ENCODE measurements at places on chromosomes 7 and 10. TPM values are rescaled to one million over a fixed set of nuclear protein-coding genes. Genes with fewer than 3 reads are reported as not detected.
A peak's percentile ranks its signal among the peaks of the same experiment; 100 is the strongest.

GRCh38 chr7:125504848-125505247 is 575.2 kb upstream of the POT1 start:
- H3K27ac ChIP-seq, result no peak overlapping the region
- no peaks in the 10 kb centered on the region for H3K36me3 ChIP-seq
- no peak overlapping the region for H3K4me3 ChIP-seq
- H3K27me3 ChIP-seq, result no peaks in the 10 kb centered on the region
- DNase-seq, result no peak

Gene ACTA2
- total RNA-seq, result 2.7 TPM

Gene LIPF
- total RNA-seq, result not detected

DNA sequence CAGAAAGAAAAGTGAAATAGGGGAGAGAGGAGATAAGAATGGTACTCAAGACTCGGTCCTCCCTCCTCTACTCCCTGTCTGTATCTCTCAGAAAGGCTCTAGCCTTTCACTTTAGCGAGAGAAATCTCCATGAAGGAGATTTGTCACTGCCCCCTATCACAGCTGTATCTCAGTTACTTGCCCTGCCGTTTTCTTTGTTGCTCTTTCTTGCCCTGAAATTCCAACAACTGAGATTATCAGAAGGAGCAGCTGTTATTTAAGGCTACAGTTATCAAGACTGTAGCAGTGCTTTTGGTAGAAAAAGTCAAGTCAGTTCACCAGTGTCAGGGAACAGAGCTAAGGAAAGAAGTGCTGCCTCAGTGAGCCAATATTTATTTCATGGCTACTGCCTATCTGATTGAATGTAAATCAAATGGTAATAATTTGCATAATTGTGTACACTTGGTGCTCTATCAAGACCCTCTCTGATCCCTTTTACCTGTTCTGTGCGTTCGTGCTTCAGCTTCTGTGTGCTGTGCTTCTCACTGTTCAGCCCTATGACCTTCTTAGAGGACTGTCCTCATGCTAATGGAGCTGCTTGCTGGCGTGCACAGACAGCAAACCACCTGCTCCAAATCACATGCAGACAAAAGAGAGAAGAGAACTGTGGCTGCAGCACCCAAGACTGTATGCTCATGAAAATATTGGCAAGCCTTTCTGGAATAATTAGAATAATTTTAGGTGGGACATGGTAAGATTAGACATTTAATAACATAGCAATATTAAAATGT is 180.2 kb upstream of the FAM3C start:
- H3K27ac ChIP-seq, result no peak overlapping the region
- H3K36me3 ChIP-seq, result no peaks in the 10 kb centered on the region
- H3K4me3 ChIP-seq, result no peak overlapping the region
- no peaks in the 10 kb centered on the region for H3K4me1 ChIP-seq

GRCh38 chr7:16874066-16874465 is 7.7 kb downstream of the AGR3 start:
- H3K27ac ChIP-seq, result no peak overlapping the region
- H3K36me3 ChIP-seq, result no peaks in the 10 kb centered on the region
- DNase-seq, result no peak

DNA sequence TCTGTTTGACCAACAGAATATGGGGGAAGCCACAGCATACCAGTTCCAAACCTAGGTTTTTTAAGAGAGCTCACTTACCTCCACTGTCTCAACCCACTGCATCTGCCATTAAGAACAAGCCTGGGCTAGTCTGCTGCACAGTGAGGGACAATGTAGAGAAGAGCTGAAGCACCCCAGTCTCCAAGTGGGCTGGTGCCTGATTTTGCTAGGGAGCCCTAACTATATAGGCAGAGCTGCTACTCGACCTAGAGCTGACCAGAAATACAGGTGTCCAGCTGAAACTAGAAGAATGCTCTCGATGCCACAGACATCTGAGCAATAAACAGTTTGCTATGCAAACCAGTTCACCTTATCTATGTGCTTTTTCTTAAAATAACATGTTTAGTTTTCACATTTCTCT is 106.9 kb upstream of the BET1 start:
- no peaks in the 10 kb centered on the region for H3K27me3 ChIP-seq
- H3K4me1 ChIP-seq, result no peaks in the 10 kb centered on the region
- H3K27ac ChIP-seq, result no peak overlapping the region
- H3K4me3 ChIP-seq, result no peak overlapping the region

DNA sequence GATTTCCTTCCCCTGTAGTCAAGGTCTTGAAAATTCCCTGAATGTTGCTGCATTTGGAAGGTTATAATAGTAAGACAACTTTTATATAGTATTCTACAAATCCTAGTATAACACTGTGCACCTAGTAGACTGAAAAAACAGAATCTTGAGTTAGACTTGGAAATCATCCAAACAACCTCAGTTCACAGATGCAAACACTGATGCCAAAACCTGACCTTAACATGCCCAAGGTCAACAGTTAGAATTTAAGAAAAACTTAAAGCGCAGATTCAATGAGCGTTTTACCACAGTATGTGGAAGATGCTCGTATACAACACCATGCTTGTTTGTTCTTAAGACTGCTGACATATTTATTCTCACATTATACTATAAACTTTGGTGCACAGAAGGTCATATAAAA is 3.0 kb downstream of the PIP4K2A start:
- H3K36me3 ChIP-seq, result no peaks in the 10 kb centered on the region
- DNase-seq, result no peak
- H3K4me1 ChIP-seq, result peaks cover 13% of the 10 kb centered on the region
- no peaks in the 10 kb centered on the region for H3K27me3 ChIP-seq

Gene KLF6
- 94.5 TPM for total RNA-seq

- H3K36me3 ChIP-seq, result no peaks in the 10 kb centered on the region
- peak; percentile 33 for DNase-seq
- no peaks in the 10 kb centered on the region for H3K4me1 ChIP-seq
- no peak overlapping the region for H3K4me3 ChIP-seq
- H3K27ac ChIP-seq, result no peak overlapping the region
- no peaks in the 10 kb centered on the region for H3K27me3 ChIP-seq
Observed at GRCh38 chr10:29377333-29377961, 88.6 kb downstream of the LYZL1 start.

GRCh38 chr7:135197343-135197742 is 14.0 kb downstream of the WDR91 start:
- DNase-seq, result no peak
- no peaks in the 10 kb centered on the region for H3K27me3 ChIP-seq
- no peaks in the 10 kb centered on the region for H3K36me3 ChIP-seq
- no peak overlapping the region for H3K4me3 ChIP-seq

- H3K36me3 ChIP-seq, result no peaks in the 10 kb centered on the region
- H3K4me1 ChIP-seq, result no peaks in the 10 kb centered on the region
- H3K27me3 ChIP-seq, result peaks cover 10% of the 10 kb centered on the region
- no peak for DNase-seq
Observed at GRCh38 chr10:1169981-1170866, 114.0 kb downstream of the WDR37 start.

DNA sequence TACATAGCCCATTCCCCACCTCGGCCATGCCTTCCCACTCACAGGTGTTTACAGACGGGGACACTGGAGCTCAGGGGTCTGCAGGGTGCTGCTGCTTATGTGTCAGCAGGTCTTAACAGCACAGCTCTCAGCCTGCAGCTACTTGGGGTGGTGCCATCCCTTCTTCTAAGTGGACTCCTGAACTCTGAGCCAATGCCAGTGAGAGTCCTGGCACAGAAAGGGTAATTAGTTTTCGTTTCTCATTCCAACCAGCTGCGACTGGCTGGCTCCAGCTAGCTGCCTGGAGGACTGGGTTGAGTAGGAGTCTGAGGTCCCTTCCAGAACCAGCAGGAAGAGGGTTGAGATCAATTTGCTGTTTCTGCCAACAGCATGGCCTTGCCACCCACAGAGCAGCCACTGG is 88.3 kb upstream of the AGK start:
- DNase-seq, result no peak
- H3K36me3 ChIP-seq, result no peaks in the 10 kb centered on the region
- H3K4me1 ChIP-seq, result no peaks in the 10 kb centered on the region
- no peak overlapping the region for H3K27ac ChIP-seq

- no peaks in the 10 kb centered on the region for H3K4me1 ChIP-seq
- no peak overlapping the region for H3K4me3 ChIP-seq
- no peak for DNase-seq
- no peaks in the 10 kb centered on the region for H3K36me3 ChIP-seq
- no peak overlapping the region for H3K27ac ChIP-seq
- no peaks in the 10 kb centered on the region for H3K27me3 ChIP-seq
Observed at GRCh38 chr7:126442908-126443307, 809.8 kb downstream of the GRM8 start.

DNA sequence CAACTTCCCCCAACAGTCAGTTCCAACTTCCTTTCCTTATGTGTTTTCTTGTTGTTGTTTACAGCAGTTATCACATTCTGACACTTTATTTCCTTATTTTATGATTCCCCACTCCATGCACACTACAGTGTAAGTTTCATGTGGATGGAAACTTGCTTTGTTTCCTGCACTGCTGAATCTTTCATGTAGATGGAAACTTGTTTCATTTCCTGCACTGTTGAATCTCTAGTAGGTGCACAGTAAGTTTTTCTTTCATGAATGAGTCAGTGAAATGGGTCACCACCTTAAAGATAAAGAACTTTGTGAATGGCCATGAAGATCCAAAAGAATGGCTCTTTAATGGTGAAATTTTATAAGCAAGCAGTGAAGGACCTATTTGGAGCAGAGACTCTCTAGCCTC is 61.4 kb downstream of the SHOC2 start:
- H3K27ac ChIP-seq, result no peak overlapping the region
- no peaks in the 10 kb centered on the region for H3K4me1 ChIP-seq
- no peaks in the 10 kb centered on the region for H3K27me3 ChIP-seq
- no peak for DNase-seq

Gene C10orf67
- 0.15 TPM for total RNA-seq

- no peak overlapping the region for H3K4me3 ChIP-seq
- H3K27me3 ChIP-seq, result no peaks in the 10 kb centered on the region
- peak; percentile 45 for DNase-seq
- H3K4me1 ChIP-seq, result no peaks in the 10 kb centered on the region
- no peak overlapping the region for H3K27ac ChIP-seq
- no peaks in the 10 kb centered on the region for H3K36me3 ChIP-seq
Observed at GRCh38 chr7:115511330-115511729, 519.2 kb downstream of the TFEC start.

GRCh38 chr7:10634239-10634638 is 339.4 kb upstream of the PHF14 start:
- no peaks in the 10 kb centered on the region for H3K36me3 ChIP-seq
- no peaks in the 10 kb centered on the region for H3K27me3 ChIP-seq
- H3K4me1 ChIP-seq, result no peaks in the 10 kb centered on the region
- H3K27ac ChIP-seq, result no peak overlapping the region
- DNase-seq, result no peak
- H3K4me3 ChIP-seq, result no peak overlapping the region

- no peaks in the 10 kb centered on the region for H3K4me1 ChIP-seq
- H3K27ac ChIP-seq, result no peak overlapping the region
- DNase-seq, result no peak
- no peak overlapping the region for H3K4me3 ChIP-seq
- no peaks in the 10 kb centered on the region for H3K27me3 ChIP-seq
Observed at GRCh38 chr7:2093843-2094220, 138.9 kb downstream of the MAD1L1 start.

Gene PSMC2
- 190 TPM for total RNA-seq

DNA sequence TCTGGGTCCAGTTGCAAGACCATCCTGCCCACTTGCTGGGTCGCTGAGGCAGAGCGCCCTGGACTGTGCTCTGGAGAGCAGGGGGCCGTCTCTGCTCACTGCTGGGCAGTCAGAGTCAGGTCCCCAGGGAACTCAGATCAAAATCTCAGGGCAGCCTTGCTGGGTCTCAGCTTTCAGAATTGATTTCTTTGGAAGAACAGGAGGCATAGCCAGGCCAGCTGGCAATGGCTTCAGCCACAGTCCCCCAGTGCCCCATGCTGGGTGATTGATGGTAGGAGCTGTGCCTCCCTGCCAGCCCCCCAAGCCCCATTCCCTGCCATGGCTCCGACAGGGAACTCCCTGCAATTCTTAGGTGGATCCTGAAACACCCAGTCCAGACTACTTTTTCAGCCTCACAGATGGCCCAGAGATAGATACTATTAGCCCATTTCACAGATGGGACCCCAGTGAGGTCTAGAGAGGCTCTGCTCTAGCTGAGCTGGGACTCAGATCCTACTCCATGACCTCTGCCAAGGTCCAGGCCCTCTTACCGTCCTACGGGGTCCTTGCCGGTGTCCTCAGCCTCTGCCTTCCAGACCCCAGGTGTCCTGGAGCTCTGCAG is 467 bp downstream of the MMRN2 start:
- no peaks in the 10 kb centered on the region for H3K27me3 ChIP-seq
- no peaks in the 10 kb centered on the region for H3K36me3 ChIP-seq
- H3K4me1 ChIP-seq, result peaks cover 33% of the 10 kb centered on the region
- H3K27ac ChIP-seq, result no peak overlapping the region
- DNase-seq, result no peak
- H3K4me3 ChIP-seq, result no peak overlapping the region

DNA sequence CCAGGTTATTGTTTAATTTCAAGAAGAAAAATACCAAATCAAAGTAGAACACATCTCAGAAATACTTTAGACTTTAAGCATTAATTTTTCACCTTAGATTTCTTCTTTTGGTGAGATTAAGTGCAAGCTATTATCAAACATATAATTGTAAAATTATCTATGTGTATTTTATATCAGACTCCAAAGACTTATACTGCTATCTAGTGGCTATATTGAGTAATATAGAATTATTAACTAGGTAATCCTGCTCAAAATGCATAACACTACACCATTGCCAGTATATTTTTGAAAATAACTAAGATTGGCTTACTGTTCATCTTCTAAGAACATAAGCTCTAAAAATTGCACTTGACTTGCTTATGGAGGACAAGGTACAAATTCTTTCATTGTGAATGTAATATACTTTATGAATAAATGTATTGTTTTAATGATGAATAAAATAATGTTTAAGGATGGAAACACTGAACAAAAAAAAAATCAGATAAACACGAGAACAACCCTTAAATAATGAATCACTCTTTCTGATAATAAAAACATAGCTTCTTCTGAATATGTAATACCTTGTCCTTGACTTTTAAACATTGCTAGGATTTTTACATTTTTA is 86.7 kb upstream of the GNAI1 start:
- H3K36me3 ChIP-seq, result no peaks in the 10 kb centered on the region
- no peaks in the 10 kb centered on the region for H3K4me1 ChIP-seq
- H3K4me3 ChIP-seq, result no peak overlapping the region
- H3K27me3 ChIP-seq, result no peaks in the 10 kb centered on the region
- peak; percentile 37 for DNase-seq

DNA sequence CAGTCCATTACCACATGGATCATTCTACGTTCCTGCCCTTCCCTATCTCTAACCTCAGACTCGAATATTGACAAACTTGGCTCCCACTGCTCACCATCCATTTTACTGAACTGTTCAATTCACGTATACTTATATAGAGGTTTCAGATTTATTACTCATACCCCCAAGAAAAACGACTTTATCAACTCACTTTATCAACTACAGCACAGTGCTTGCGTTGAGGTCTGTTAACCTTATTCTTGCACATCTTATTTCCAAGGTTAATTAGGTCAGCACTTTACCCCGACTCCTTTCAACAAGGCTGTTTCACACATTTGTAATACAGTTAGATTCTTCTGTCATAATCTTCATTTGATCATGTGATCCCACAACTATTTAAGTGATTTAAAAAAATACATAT is 162.3 kb upstream of the AHR start:
- H3K4me3 ChIP-seq, result no peak overlapping the region
- no peaks in the 10 kb centered on the region for H3K36me3 ChIP-seq
- H3K4me1 ChIP-seq, result peaks cover 34% of the 10 kb centered on the region

- no peaks in the 10 kb centered on the region for H3K4me1 ChIP-seq
- no peak for DNase-seq
- no peak overlapping the region for H3K27ac ChIP-seq
- no peak overlapping the region for H3K4me3 ChIP-seq
- no peaks in the 10 kb centered on the region for H3K36me3 ChIP-seq
Observed at GRCh38 chr7:92944633-92945032, 108.3 kb upstream of the CDK6 start.

Gene HOXA7
- total RNA-seq, result 2.6 TPM
